HT-29 (cell line): ENCODE measurements at places on chromosomes 7 and 10.

DNA sequence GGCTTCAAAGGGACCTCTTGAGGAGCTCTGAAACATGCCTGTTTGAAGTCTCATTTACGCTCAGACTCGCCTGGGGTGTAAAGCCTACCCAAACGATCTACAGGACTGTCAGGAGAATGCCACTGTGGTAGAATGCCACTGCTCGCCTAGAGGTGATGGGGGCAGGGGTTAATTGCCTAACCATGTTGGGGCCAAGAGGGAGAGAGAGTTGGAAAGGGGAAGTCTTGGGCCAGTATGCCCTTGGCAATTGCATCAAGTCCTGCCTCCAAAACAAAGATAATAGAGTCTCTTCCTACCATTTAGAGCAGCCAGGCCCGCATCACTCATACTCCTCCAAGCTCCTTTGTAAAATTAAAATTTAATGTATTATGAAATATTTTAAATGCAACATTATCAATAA is 25.2 kb downstream of the CDK1 start:
- DNase-seq = no peak

- no peak for DNase-seq
These were observed 557.9 kb downstream of the KCNMA1 start for GRCh38 chr10:77079592-77080300.

- DNase-seq = no peak
These were observed 16.3 kb downstream of the VOPP1 start for GRCh38 chr7:55556031-55556430.

- DNase-seq = no peak
These were observed 184.6 kb downstream of the SGMS1 start for GRCh38 chr10:50439187-50439586.
